ENCODE measurements at places on chromosomes 12 and 14. TPM values are rescaled to one million over a fixed set of nuclear protein-coding genes. Genes with fewer than 3 reads are reported as not detected.

GRCh38 chr12:109027767-109028166 lies 6.9 kb upstream of the SVOP start:
- no peak overlapping the region for H3K27ac ChIP-seq
- H3K36me3 ChIP-seq = no peaks in the 10 kb centered on the region
- H3K4me3 ChIP-seq = no peak overlapping the region
- no peaks in the 10 kb centered on the region for H3K4me1 ChIP-seq
- DNase-seq = no peak

- no peak overlapping the region for H3K4me3 ChIP-seq
- no peak for DNase-seq
- H3K27me3 ChIP-seq = no peaks in the 10 kb centered on the region
- H3K4me1 ChIP-seq = no peaks in the 10 kb centered on the region
- H3K36me3 ChIP-seq = no peaks in the 10 kb centered on the region
These were observed 21.4 kb downstream of the TTC6 start for GRCh38 chr14:37616853-37617252.

GRCh38 chr14:105355049-105355575 lies 40.6 kb downstream of the PACS2 start:
- H3K27ac ChIP-seq = no peak overlapping the region
- H3K4me3 ChIP-seq = no peak overlapping the region
- H3K4me1 ChIP-seq = peaks cover 5% of the 10 kb centered on the region
- DNase-seq = peak; percentile 83
- H3K27me3 ChIP-seq = no peaks in the 10 kb centered on the region

- no peaks in the 10 kb centered on the region for H3K27me3 ChIP-seq
- H3K4me1 ChIP-seq = peaks cover 2% of the 10 kb centered on the region
- no peaks in the 10 kb centered on the region for H3K36me3 ChIP-seq
- DNase-seq = no peak
These were observed 114.8 kb upstream of the FLRT2 start for GRCh38 chr14:85415015-85415712.

Gene KRT77
- not detected for total RNA-seq

Gene ART4
- total RNA-seq = 5.3 TPM
